Activated T-cell treated with anti-CD3 and anti-CD28 coated beads, Interleukin-2, amount 50 U/mL, for 72 hours (primary cell): ENCODE measurements at places on chromosomes 5 and 9. TPM values are rescaled to one million over a fixed set of nuclear protein-coding genes. Genes with fewer than 3 reads are reported as not detected.

The F12 gene
- 6.5 TPM for total RNA-seq

The KLHL3 gene
- 8.3 TPM for total RNA-seq

The SAXO1 gene
- not detected for total RNA-seq

DNA sequence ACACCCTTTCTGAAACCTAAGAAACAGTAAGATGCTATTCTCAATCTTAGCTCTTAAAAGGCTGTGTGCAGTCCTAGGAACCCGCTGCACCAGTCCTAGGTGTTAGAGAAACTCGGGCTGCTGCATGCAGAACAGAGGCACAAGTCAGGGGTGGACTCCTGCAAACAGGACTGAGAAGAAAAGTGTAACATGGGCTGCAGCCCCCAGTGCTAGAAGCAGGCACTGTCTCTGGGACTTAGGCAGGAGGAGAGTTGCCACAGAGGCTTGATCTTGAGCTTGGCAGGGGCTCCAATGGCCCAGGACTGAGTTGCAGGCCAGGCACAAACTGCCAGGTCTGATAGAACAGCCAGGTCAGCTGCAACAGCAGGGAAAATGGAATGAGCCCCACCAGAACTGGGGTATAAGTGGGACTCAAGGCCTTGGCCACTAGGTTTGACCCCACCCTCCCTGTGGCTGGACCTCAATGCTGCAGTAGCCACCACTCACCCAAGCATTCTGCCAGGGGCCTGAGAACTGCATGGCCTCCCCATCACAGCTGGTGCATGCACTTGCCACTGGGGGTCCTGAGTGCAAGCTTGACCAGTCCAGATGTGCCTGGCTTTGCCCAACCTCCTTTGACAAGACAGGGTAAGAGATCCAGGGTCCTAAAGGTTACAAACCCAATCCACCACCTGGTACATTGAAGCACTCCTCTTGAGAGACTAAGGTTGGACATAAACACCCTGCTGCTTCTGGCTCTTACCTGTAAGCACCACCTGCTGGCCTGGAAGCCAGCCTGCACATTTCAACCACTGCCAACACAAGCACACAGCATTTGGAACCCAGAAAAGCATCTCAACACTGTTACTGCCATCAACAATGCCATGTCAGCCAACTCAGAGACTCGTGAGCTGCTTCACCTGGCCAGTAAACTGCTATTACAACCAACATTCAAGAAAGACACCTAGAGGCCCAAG, 103.3 kb downstream of the FBXL17 start:
- no peak overlapping the region for H3K4me3 ChIP-seq
- peaks cover 19% of the 10 kb centered on the region for H3K36me3 ChIP-seq
- H3K27me3 ChIP-seq, result no peaks in the 10 kb centered on the region
- DNase-seq, result no peak

- no peak overlapping the region for H3K4me3 ChIP-seq
- peaks cover 10% of the 10 kb centered on the region for H3K27me3 ChIP-seq
- H3K36me3 ChIP-seq, result no peaks in the 10 kb centered on the region
- no peak overlapping the region for H3K27ac ChIP-seq
Observed at GRCh38 chr5:103298607-103299188, 40.1 kb downstream of the MACIR start.
